ENCODE measurements at places on chromosomes 4 and X. TPM values are rescaled to one million over a fixed set of nuclear protein-coding genes. Genes with fewer than 3 reads are reported as not detected.

The MEPE gene
- total RNA-seq: not detected

The FRMPD4 gene
- 2.4 TPM for total RNA-seq

The GPR143 gene
- total RNA-seq: 17.2 TPM

DNA sequence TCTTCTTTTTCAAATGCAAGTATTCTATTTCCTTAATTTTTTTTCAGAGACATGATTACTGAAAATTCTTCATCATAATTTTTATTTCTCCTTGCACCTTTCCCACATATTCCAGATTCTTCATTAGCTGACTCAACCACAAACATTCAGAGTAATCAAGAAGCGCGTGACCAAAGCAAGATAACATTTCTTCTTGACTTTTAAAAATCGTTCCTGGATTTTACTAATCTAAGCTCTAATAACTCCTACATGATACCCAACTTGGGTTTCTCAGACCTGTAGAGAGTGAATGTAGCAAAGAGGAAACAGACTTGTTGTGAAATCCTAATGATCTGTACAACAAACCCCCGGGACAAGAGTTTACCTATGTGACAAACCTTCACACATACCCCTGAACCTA lies 615.0 kb downstream of the TMA16 start:
- DNase-seq: no peak

The MORC4 gene
- 1.7 TPM for total RNA-seq

Data from GM23338 (cell line).